Thoracic aorta (tissue), 2 donors: ENCODE measurements at places on chromosomes 7 and 10. TPM values are rescaled to one million over a fixed set of nuclear protein-coding genes. Genes with fewer than 3 reads are reported as not detected.
A peak's percentile ranks its signal among the peaks of the same experiment; 100 is the strongest.

DNA sequence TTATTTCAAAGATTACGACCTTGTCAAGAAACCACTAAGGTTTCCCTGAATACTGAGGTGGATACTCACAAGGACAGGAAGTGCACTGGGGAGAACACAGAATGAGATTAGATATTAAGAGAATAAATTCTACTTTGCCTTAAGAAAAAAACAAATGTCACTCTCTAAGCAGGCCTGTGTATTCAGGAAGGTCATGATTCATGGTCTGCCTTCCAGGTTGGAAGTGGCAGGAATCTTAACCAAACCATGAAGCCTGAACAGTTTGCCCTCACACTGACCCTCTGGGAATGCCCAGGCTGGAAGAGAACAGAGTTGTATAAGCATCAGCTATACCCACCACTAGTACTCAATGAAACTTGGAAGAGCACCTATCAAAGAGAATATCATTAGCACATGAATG is 227.6 kb downstream of the DGKI start:
- H3K27ac ChIP-seq = no peak overlapping the region
- H3K4me3 ChIP-seq = no peak overlapping the region
- no peaks in the 10 kb centered on the region for H3K27me3 ChIP-seq
- no peak for DNase-seq

DNA sequence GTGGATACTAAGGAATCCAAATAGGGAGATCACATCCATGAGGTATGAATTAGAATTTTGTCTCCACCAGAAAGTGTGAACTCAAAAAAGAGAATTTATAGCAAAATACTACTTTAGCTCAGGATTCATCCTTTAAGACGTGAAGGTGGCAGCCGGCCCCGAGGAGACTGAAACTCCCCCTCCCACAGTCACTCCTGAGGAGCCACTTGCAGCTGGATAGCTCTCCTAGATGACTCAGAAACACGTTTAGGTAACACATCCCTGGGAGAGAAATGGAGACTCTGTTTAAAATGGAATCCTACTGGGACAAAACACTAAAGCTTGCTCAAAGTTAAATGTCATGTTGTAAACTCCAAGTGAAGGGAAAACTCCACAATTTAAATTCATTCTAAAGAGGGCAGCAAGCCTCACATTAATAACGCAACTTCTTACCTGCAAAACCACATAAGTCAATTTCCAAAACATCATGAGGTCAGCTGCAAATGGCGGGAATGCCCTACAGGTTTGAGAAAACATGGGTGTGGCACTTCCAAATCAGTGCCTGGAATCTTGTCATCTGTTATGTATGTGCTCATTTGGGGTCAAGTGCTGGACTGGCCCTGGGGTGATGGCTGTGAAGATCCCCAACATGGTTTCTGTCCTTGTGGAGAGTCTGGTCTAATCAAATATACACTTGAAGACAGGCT is 46.2 kb downstream of the ICA1 start:
- H3K36me3 ChIP-seq = peaks cover 3% of the 10 kb centered on the region
- H3K27ac ChIP-seq = no peak overlapping the region
- H3K27me3 ChIP-seq = no peaks in the 10 kb centered on the region

DNA sequence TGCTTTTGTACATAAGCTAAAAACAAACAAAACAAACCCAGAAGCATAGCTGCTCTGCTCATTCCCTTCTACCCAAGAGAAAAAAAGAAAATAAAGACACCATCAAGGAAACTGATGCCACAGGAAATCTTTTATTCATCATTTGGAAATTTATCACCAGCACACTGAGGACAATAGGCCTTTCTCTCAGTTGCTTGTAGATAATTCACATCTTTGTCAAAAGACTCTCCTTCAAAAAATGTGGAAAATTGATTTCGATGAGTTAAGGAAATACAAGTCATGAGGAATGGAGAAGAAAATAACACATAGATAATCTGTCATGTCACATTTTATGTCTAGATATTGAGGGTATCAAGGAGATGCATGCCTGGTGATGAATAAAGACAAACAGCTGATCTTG is 53.5 kb downstream of the ZNF37A start:
- no peaks in the 10 kb centered on the region for H3K27me3 ChIP-seq
- H3K36me3 ChIP-seq = no peaks in the 10 kb centered on the region
- H3K4me1 ChIP-seq = no peaks in the 10 kb centered on the region
- no peak overlapping the region for H3K27ac ChIP-seq
- no peak for DNase-seq

- H3K27me3 ChIP-seq = no peaks in the 10 kb centered on the region
- H3K27ac ChIP-seq = no peak overlapping the region
- no peak for DNase-seq
- no peaks in the 10 kb centered on the region for H3K36me3 ChIP-seq
- H3K4me1 ChIP-seq = no peaks in the 10 kb centered on the region
Observed at GRCh38 chr10:124001391-124002148, 91.8 kb downstream of the CHST15 start.

DNA sequence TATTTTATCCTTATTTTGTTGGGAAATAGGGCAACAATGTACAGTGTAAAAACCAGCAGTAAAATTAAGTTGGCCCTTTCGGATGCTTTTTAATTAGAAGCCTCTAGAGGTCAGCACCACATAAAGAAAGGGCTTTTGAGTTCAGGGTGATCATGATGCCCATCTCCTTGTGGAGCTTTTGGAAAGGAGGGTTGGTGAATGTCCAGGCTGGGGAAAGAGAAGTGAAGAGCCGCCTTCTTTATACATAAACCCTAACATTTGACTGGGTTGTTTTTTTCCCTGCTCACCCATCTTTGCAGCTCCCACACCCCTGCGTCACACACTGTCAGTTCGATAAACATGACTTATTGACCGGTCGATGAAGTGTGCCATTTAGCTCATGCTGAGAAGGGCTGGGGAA is 29.8 kb downstream of the MTURN start:
- H3K27ac ChIP-seq = no peak overlapping the region
- DNase-seq = no peak
- no peak overlapping the region for H3K4me3 ChIP-seq
- H3K4me1 ChIP-seq = peaks cover 43% of the 10 kb centered on the region
- no peaks in the 10 kb centered on the region for H3K36me3 ChIP-seq

GRCh38 chr10:61262486-61263261 is 190.5 kb downstream of the TMEM26 start:
- no peak overlapping the region for H3K4me3 ChIP-seq
- H3K27me3 ChIP-seq = no peaks in the 10 kb centered on the region
- DNase-seq = no peak
- H3K36me3 ChIP-seq = no peaks in the 10 kb centered on the region
- H3K27ac ChIP-seq = no peak overlapping the region
- H3K4me1 ChIP-seq = no peaks in the 10 kb centered on the region

GRCh38 chr7:148540041-148540738 is 50.4 kb upstream of the C7orf33 start:
- peak; percentile 59 for DNase-seq
- H3K27ac ChIP-seq = peak overlapping the region; percentile 89
- H3K27me3 ChIP-seq = no peaks in the 10 kb centered on the region
- peak overlapping the region; percentile 59 for H3K4me3 ChIP-seq

DNA sequence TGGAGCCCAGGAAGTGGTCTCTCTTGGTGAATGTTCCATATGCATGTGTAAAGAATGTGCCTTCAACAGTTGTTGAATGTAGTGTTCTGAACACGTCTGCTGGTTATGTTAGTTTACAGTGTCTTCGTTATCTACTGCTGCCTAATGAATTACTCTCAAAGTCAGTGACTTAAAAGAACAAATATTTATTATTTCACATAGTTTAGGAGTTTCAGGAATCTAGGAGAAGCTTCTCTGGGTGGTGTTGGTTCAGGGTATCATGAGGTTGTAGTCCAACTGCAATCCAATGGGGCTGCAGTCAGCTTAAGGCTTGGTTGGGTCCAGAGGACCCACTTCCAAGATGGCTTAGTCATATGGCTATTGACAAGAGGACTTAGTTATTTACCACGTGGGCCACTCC is 36.6 kb upstream of the IGFBP3 start:
- H3K27ac ChIP-seq = no peak overlapping the region
- H3K4me3 ChIP-seq = no peak overlapping the region
- H3K27me3 ChIP-seq = no peaks in the 10 kb centered on the region
- no peaks in the 10 kb centered on the region for H3K36me3 ChIP-seq
- H3K4me1 ChIP-seq = no peaks in the 10 kb centered on the region

GRCh38 chr10:93368210-93368609 is 113.9 kb downstream of the MYOF start:
- no peak overlapping the region for H3K27ac ChIP-seq
- H3K36me3 ChIP-seq = peaks cover 42% of the 10 kb centered on the region
- no peak for DNase-seq
- no peaks in the 10 kb centered on the region for H3K4me1 ChIP-seq

GRCh38 chr10:66836057-66836456 is 89.8 kb upstream of the LRRTM3 start:
- H3K36me3 ChIP-seq = no peaks in the 10 kb centered on the region
- H3K27me3 ChIP-seq = no peaks in the 10 kb centered on the region
- H3K4me1 ChIP-seq = no peaks in the 10 kb centered on the region

The FAM131B gene
- 3.3 TPM for total RNA-seq

GRCh38 chr7:41738336-41738735 is 35.4 kb upstream of the INHBA start:
- no peaks in the 10 kb centered on the region for H3K36me3 ChIP-seq
- H3K4me1 ChIP-seq = no peaks in the 10 kb centered on the region
- H3K27ac ChIP-seq = no peak overlapping the region
- no peak for DNase-seq
- H3K4me3 ChIP-seq = no peak overlapping the region

The GDF10 gene
- 2.4 TPM for total RNA-seq

- no peaks in the 10 kb centered on the region for H3K4me1 ChIP-seq
- no peaks in the 10 kb centered on the region for H3K36me3 ChIP-seq
- no peak overlapping the region for H3K4me3 ChIP-seq
- no peaks in the 10 kb centered on the region for H3K27me3 ChIP-seq
- no peak overlapping the region for H3K27ac ChIP-seq
Observed at GRCh38 chr7:9082203-9082602, 648.8 kb downstream of the NXPH1 start.

The ADAM8 gene
- total RNA-seq = 14.0 TPM

The MMP21 gene
- total RNA-seq = not detected

The GDF2 gene
- not detected for total RNA-seq

- peak; percentile 57 for DNase-seq
- H3K4me3 ChIP-seq = peak overlapping the region; percentile 40
- H3K27ac ChIP-seq = peak overlapping the region; percentile 97
Observed at GRCh38 chr10:91077549-91078071, 142.9 kb upstream of the PCGF5 start.

The SLC39A12 gene
- total RNA-seq = 0.14 TPM

The UROS gene
- 25.5 TPM for total RNA-seq

DNA sequence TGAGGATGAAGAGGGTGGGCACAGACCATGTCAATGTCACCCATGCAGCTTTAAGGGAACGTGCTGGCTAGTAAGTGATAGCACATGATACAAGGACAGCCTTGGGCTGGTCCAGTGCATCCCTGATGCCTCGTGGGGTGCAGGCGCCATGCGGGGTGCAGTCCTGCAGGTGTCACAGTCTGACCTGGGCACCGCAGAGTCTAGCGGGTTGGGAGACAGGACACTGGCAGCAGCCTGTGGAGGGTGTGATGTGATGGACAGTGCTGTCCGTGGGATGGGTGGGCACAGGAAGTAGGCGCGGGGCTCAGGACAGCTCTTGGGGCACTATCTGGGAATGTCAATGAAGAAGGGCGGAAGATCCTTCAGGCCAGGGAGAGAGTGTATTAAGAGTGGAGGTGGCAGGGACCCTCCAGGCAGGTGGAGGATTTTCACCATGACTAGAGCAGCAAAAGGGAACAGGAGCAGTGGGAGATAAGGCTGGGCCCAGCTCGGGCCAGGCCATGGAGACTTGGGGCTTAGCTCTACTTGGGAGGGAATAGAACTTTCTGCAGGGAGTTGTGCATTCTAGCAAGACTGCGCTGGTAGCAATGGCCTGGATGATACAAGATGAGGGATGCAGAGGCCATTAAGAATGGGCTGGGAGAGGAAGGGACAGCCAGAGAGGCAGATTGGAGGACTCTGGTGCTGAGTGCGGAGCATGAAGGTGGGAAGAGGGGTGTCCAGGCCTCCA is 122.5 kb downstream of the PTPN20 start:
- H3K27ac ChIP-seq = no peak overlapping the region
- no peaks in the 10 kb centered on the region for H3K4me1 ChIP-seq
- no peak for DNase-seq
- H3K36me3 ChIP-seq = no peaks in the 10 kb centered on the region

DNA sequence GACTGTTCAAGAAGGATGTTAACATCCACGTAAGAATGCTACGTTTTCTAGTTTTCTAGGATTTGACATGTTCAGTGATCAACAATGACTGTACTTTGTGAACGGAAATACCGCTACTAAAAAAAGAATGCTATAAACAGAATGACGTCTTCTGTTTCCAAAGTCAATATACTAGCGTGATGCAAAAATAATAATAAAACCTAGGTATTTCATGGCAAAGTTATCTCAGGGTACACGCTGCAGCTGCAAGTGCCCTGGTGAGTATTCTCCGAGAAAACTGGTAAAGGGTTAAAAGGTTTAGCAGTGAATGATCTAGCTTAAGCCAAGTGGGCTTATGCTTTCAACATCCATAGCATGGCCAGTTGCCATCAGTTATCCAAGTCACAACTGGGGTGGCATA is 653.3 kb upstream of the PFKP start:
- H3K27ac ChIP-seq = no peak overlapping the region
- DNase-seq = no peak
- no peaks in the 10 kb centered on the region for H3K4me1 ChIP-seq
- H3K36me3 ChIP-seq = no peaks in the 10 kb centered on the region
- H3K27me3 ChIP-seq = no peaks in the 10 kb centered on the region
- H3K4me3 ChIP-seq = no peak overlapping the region

The CYP26C1 gene
- total RNA-seq = 0.35 TPM

- H3K27ac ChIP-seq = no peak overlapping the region
- no peaks in the 10 kb centered on the region for H3K36me3 ChIP-seq
- no peak for DNase-seq
- H3K4me1 ChIP-seq = no peaks in the 10 kb centered on the region
- H3K4me3 ChIP-seq = no peak overlapping the region
Observed at GRCh38 chr7:116097365-116098009, 66.9 kb upstream of the TFEC start.

DNA sequence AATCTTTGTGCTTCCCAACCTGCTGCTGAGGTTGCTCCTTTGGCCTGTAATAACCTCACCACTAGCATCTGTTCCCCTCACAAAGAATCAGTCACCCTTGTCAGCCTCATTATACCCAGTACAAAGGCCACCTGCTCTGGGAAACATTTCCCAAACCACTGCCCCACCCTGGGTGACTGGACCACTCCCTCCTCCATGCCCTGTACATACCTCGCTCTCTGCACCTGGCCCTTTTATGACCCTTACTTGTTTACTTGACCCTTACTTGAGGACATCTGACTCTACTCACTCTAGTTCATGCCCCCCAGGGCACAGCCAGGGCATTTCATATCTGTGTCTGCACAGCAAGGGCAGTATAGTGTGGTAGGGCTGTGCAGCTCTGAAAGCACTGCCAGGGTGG is 21.4 kb upstream of the AOC1 start:
- no peak for DNase-seq
- H3K27ac ChIP-seq = no peak overlapping the region
- H3K4me3 ChIP-seq = no peak overlapping the region
- no peaks in the 10 kb centered on the region for H3K36me3 ChIP-seq
- no peaks in the 10 kb centered on the region for H3K27me3 ChIP-seq

The OPALIN gene
- not detected for total RNA-seq

DNA sequence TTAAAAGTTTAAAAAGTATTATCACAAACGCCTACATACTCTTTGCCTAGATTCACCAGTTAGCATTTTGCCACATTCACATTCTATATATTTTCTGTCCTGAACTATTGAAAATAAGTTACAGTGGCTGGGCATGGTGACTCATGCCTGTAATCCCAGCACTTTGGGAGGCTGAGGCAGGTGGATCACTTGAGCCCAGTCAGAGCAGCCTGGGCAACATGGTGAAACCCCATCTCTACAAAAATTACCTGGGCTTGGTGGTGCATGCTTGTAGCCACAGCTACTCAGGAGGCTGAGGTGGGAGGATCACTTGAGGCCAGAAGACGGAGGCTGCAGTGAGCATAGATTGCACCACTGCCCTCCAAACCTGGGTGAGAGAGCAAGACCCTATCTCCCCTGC is 5.3 kb downstream of the ARPC1A start:
- no peaks in the 10 kb centered on the region for H3K27me3 ChIP-seq
- no peak for DNase-seq
- H3K4me1 ChIP-seq = peaks cover 29% of the 10 kb centered on the region
- H3K4me3 ChIP-seq = no peak overlapping the region
